A172 (cell line): ENCODE measurements at places on chromosomes 13 and 19. TPM values are rescaled to one million over a fixed set of nuclear protein-coding genes. Genes with fewer than 3 reads are reported as not detected.
A peak's percentile ranks its signal among the peaks of the same experiment; 100 is the strongest.

GRCh38 chr13:25973576-25973975, 78.2 kb downstream of the SHISA2 start:
- DNase-seq, result no peak

DNA sequence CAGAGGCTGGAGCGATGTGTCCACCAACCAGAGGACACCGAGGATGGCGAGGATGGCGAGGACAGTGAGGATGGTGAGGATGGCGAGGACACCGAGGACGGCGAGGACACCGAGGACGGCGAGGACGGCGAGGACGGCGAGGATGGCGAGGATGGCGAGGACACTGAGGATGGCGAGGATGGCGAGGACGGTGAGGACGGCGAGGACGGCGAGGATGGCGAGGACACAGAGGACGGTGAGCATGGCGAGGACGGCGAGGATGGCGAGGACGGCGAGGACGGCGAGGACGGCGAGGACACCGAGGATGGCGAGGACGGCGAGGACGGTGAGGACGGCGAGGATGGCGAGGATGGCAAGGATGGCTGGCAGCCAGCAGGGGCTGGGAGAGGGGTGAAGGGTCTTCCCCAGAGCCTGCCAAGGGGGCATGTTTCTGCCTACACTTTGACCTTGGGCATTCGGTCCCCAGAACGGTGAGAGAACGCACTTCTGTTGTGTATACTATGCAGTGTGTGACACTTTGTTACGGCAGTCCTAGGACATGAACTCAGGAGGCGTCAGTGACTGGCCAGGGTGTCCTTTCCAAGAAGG, 44.4 kb upstream of the ATP11A start:
- no peak for DNase-seq

GRCh38 chr19:27833031-27833430, 1379.9 kb downstream of the UQCRFS1 start:
- DNase-seq, result no peak

EFNA2 gene
- total RNA-seq, result 9.1 and 9.9 TPM in 2 replicates

DNA sequence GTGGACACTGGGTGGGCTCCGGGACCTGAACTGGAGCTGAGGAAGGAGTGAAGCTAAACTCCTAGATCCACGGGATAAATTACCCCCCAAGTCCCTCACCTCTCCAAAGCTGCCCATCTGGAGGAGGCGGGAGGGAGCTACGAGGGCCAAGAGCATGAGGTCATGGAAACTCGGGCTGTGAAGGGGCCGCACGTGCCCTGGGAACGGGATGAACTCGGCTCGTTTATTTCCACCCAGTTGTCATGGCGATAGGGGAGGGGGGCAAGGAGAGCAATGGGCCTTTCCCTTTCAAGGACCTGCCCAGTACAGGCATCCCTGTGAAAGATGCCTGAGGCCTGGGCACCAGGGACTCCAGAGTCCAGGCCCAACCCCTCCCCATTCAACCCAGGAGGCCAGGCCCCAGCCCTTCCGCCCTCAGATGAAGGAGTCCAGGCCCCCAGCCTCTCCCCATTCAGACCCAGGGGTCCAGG, 3.8 kb downstream of the PPP1R12C start:
- peak; percentile 88 for DNase-seq

- DNase-seq, result no peak
Measured at GRCh38 chr13:111939666-111940278, 127.2 kb upstream of the SOX1 start.
